ENCODE measurements at places on chromosomes 1 and 21. TPM values are rescaled to one million over a fixed set of nuclear protein-coding genes. Genes with fewer than 3 reads are reported as not detected.

DNA sequence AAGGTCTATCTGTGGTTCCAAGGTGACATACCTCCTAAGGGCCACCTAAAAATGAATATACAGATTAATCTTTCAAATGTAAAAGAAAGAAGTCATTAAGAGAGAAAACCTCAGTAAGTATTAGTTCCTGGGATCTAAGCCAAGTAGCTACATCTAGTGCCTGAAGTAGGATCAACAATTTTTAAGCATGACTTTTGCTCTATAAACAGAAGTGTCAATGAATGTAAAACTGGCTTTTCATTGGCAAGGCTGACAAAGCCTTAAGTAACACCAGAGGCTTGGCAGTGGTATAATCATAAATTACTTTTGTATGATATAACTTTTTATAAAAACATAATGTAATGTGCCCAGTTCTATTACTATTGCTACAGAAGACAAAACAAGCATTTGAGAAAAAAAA is 12.2 kb upstream of the ACADM start:
- DNase-seq: no peak

GRCh38 chr1:109790735-109791494 is 27.2 kb upstream of the EPS8L3 start:
- no peak for DNase-seq

DNA sequence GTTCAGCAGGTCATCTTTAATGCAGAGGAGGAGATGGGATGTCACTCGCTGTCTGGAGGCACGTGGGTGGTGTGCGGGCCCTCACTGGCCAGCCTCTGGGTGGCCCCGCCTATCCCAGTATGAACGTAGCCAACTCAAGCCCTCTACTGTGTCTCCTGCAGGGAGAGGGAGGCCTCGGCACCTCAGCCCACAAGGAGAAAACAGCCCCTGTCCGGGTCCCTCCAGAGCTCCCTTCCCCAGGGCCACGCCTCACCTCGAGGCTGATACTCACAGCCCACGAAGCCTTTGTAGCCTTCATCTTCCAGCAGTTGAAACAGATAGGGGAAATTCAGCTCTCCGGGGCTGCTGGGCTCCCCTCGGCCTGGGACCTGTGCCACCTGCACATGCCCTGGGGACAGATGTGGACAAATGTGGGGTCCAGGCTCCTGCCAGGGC is 2.6 kb downstream of the HYI start:
- DNase-seq: no peak

GRCh38 chr1:8061673-8062386 is 35.7 kb upstream of the ERRFI1 start:
- no peak for DNase-seq

Gene TRIM58
- total RNA-seq: 1.5 TPM

Gene FCGR3A
- not detected for total RNA-seq

Data from osteocyte (in vitro differentiated cells).